ENCODE measurements at places on chromosomes 2 and 18.

- DNase-seq, result no peak
Observed at GRCh38 chr18:13120255-13120654, 98.3 kb upstream of the LDLRAD4 start.

GRCh38 chr2:9462313-9462712, 12.0 kb upstream of the IAH1 start:
- no peak for DNase-seq

DNA sequence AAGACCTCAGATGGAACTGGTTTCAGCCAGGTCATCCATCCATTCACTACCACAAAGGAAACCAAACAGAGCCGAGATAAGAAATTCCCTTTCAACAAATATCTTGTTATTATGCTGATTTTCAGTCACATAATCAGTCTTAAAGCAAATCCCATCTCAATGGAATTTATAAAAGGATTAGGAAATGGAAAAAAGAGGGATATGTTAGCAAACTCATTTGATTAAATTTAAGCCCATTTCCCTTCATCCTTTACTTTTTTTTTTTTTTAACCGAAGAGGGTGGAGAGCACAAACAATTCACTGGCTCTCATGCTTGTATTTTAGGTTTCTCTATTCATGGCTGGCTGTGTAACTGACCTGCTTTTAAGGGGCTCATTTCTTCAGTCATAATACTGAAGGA, 109.0 kb upstream of the GATA6 start:
- DNase-seq, result no peak

- DNase-seq, result no peak
Observed at GRCh38 chr18:62587689-62588088, 64.9 kb downstream of the ZCCHC2 start.

DNA sequence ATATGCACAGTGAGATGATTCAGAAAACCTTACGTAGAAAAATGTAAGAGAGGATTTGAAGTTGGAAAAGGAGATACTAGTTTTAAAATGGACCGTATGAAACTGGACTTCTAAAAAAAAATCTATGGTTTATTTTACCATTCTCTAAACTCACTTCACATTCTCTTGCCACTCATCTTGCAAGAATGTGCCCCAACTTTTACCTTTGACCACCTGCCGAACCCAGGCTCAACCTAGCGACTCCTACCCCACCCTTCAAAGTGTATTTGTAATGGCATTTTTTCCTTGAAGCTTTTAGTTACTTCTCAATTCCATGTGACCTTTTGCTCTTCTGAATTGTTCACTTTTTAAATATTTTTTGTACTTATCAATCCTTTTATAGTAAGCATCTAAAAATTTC, 160.8 kb downstream of the PHLPP1 start:
- no peak for DNase-seq

DNA sequence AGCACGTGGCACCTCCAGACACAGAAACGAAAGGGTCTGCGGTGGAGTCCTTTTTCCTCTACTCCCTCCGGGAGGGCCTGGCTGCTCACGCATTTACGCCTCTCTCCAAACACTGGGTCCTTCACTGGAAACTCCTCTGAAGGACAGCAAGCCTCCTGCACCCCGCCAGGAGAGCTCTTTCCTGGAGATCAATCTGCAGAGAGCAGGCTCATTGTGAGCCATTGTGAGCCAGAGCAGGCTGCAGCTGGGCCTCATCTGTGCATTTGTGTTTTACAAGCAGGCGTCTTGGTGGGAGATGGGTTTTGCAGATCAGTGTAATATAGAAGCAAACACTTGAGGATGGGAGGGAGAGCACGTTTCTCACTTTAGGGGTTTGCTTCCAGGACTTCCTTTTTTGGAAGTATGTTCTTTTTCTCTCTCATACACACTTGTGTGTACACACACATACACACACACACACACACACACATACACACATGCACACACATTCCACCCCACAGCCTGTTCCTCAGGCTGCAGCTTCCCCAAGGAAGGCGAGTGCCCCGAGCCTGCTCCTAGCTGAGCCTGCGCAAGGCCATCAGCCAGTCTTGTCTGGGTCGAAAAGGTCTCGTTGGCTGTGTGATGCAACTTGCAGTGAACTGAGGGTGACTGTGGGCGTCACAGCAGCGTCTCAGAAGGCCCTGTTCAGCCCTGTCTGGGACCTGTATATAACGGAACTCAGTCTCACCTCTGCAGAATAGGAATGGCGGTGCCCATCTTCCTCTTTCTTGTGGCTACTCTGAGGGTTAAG, 163.5 kb downstream of the GLI2 start:
- DNase-seq, result no peak

DNA sequence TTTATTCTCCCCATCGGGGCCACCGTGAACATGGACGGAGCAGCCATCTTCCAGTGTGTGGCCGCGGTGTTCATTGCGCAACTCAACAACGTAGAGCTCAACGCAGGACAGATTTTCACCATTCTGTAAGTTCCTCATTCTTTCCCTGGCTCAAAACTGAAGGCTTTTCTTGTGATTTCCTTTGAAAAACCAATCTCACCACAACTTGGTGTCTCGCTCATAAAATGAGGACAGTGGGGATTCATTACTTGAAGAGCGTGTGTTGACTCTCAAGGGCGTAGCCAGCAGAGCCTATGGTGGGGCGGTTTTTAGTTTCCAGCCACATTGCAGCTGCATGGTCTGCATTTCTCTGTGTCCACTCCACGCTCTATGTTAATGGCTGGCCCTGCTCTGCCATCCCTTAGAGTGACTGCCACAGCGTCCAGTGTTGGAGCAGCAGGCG, 29.0 kb downstream of the SLC1A4 start:
- no peak for DNase-seq

DNA sequence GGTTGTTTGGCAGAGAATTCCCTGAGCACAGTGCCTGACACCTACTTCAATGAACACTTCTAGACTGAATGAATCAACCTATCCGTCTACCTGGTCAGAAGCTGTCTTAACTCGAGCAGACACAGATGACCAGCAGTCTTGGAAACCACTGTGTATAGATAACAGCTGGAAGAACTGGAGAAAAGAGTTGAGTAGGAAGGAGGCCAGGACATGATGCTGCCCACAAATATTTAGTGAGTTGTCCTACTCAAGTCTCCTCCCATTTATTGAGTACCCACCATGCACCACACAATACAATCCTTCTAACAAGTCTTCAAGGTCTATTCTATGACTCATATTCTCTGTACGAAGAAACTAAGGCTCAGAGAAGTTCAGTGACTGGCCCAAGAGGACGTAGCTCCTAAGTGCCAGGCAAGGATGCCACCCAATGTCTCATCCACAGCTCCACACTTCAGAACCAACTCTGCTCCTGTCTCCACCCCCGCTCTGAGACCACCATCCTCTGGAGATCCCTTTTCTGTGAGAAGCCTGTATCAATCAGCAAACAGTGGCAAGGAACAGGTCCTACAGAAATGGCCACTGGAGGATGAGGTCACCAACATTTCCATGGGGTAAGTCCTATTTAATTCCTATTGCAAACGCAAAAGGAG, 62.2 kb downstream of the GALNT14 start:
- no peak for DNase-seq

DNA sequence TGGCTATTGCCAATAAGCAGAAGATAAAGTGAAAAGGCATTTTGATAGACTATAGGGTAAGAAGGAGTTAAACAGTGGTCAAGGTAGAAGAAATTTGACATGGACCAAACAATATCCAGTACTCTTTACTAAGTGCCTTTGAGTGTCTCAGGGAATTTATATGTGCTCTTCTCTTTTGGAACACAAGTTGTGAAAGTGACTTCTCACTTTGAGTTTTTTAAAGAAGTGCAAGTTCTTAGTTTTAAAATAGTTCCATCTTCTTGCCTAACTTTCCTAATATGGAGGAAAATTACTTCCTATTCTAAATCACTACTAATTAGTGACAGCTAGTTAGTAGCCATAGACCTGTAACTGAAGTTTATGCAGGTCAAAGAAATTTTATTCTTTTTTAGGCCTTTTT, 63.4 kb downstream of the AFTPH start:
- DNase-seq, result no peak

GRCh38 chr2:26534865-26535662, 57.1 kb upstream of the OTOF start:
- DNase-seq, result no peak

GRCh38 chr2:63378589-63378988, 209.7 kb downstream of the WDPCP start:
- DNase-seq, result no peak

GRCh38 chr2:207437524-207438143, 92.1 kb upstream of the CREB1 start:
- DNase-seq, result no peak

DNA sequence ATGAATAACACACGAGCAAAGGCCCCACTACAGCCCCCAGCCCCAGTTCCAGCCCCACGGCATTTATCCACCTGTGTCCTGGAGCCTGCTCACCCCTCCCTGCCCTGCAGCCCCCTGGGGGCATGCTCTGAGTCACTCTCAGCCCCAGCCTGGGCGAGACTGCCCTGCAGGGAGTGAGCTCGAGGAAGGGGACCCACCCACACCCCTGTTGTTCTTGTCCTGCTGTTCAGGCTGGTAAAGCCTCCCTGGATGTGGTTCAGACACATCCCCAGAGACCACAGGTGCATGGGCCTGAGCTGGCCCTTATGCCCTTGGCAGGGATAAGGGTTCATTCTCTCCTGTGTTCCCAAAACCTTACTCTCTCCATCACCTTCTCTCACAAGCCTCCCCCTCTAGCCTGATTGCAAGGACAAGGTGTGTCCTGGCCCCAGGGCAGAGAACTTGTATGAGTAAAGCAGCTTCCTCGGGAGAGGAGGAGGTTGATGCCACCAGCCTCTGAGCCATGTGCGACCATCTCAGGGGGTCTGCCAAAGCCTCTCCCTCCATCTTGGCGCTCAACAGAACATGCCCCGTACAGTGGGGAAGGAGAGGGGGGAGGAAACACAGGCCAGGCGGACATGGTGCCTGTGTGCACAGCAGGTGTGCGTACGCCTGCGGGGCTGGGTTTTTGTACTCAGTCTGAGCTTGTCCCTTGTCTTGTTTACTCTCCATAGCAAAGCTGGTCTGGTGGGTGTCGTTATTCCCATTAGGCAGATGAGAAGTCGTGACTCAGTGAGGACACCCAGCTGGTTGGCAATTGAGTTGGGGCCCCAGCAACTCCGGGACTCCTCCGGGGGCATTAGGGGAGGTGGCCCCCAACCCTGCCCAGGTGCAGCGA, 64.4 kb downstream of the CIB4 start:
- no peak for DNase-seq

GRCh38 chr2:113228351-113228750, 50.4 kb downstream of the PAX8 start:
- no peak for DNase-seq

DNA sequence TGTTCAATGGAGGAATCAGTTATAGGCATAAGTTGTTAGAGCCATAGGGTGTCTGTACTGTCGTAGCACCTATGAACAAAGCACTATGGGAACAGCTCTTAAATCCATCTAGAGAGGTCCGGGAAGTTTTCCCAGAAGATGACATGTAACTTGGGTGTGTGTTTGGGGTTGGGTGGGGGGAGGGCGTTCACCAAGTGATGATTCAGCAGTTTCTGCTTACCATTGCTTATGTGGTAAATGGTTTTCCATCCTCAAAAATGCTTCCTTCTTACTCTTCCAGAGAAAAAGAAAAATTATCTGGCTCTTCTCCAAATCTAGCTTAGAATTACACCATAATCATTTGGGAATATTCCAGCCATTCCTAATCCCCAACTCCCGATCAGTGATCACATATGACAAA, 361.1 kb upstream of the ZNF521 start:
- no peak for DNase-seq

DNA sequence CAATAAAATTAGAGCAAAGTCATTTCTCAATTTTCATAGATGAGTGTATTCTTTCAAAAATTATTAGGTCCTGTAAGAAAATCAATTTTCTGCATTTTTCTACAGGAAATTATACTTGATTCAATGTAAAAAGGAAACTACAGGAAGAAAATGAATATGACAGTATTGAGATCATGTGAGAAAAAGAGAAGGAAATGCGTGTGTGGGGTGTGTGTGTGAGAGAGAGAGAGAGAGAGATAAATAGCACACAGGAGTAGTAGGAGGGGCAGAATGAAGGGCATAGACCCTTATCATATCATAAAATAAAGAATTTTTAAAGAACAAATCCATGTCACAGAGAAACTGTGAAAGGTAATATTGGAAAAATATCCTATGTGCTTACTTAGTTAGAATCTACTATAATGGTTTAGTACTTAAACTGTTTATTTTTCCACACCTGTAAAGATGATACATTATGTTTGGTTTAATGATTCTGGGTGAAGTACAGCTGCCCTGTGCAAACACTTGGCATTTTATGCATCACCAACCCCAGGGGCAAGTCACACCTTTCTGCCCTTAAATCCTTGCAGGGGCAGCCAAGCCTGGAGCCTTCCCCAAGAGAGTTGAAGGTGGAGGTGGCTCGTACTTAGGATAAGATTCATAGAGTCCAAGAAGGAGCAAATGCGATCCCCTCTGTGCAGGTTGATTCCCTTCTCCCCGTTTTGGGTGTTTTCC, 276.4 kb downstream of the TGIF1 start:
- DNase-seq, result no peak

DNA sequence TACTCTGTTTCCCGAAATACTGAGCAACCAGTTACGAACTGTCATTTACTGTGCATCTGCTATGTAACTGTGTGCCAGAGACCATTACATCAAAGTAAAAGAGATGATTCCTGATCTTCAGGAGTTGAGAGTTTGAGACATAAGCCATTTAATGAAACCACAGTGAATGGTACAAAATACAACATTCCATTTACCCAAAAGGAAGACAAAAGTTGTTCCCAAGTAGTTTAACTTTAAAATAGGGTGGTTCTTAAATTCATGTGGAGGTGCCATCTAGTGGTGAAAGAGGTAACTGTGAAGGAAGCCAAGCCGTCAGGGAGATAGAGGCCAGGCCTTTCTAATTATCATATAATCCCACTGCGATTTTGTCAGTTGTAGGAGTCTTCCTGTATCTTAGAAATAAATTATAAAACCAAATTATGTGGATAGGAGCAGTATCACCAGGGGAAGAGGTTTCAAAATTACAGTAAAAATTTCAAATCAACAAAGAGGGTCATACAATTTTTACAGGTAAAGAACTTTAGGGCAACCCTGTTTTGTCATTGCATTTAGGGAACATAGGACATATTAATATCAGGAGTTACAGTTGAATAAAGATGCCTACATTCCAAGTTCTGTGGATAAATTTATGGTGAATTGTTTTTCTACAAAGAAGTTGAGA, 67.7 kb downstream of the EPAS1 start:
- no peak for DNase-seq

DNA sequence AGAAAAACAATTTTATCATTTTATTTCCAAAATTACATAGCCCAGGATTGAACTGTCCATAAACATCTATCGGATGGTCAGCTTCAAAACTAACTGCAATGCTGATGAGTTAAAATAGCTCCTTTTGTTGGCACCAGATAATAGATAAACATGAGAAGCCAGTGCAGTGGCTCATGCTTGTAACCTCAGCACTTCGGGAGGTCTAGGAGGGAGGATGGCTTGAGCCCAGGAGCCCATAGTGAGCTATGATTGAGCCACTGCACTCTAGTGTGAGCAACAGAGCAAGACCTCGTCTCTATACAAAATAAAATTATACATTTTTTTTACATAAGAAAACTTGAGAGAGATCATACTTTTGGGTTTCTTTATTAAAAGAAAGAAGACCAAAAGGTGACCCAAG, 34.6 kb upstream of the IMPA2 start:
- no peak for DNase-seq

- DNase-seq, result no peak
Observed at GRCh38 chr2:223222397-223222796, 170.4 kb downstream of the KCNE4 start.

- DNase-seq, result no peak
Observed at GRCh38 chr18:67519592-67519991, 3.1 kb upstream of the DSEL start.

GRCh38 chr18:57051657-57052044, 95.2 kb upstream of the BOD1L2 start:
- DNase-seq, result no peak

- DNase-seq, result no peak
Observed at GRCh38 chr2:71742953-71743601, 289.7 kb downstream of the DYSF start.
